Activated CD8-positive, alpha-beta memory T cell treated with anti-CD3 and anti-CD28 coated beads, Interleukin-2, amount 10 ng/mL, durations not matched to agents 7 days and 5 days (primary cell): ENCODE measurements at places on chromosomes 1 and 21.

DNA sequence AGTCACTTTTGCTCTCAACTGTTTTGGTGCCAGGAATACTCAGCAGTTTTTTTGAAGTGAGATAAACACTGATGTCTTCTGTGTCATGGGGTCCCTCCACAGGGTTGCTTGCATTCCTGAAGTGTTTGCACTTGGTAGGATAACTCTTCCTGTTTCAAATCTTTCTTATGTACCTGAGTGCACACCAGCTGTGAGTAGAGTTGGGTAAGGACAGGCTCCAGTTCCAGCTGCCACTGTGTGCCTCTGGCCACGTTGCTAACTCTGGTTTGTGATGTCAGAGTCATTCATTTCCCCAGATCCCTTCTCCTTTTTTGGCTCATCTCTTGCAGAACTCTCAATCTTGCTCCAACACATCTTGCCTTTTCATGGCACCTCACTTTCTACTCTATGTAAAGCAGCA lies 356.3 kb upstream of the B3GALT2 start:
- DNase-seq: no peak

DNA sequence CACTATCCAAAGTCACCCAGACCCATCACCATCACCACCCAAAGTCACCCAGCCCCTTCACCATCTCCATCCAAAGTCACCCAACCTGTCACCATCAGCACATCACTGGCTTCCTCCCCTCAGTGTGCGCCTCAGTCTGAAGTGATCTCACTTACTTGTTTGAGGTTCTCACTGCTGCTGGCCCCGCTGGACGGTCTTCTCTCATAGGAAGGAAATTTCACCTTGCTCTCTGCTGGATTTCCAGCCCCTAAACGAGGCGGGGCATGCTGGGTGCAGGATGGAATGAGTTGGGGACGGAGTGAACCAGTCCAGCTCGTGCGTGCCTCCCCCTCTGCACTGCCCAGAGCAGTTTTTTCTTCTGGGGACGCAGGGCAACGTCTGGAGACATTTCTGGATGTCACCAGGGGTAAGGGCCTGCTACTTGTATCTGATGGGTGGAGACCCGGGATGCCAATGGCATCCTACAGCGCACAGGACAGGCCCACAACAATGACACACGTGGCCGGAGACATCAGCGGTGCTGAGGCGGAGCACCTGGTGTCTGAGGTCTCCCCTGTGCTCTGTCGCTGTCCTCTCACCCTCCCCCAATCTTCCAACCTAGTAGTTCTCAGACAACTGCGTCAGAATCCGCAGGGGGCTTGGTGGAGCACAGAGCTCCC lies 38.6 kb downstream of the PDE9A start:
- DNase-seq: no peak

GRCh38 chr21:31931644-31932469 lies 59.0 kb downstream of the HUNK start:
- no peak for DNase-seq

- no peak for DNase-seq
Measured at GRCh38 chr1:7410156-7410555, 360.9 kb upstream of the VAMP3 start.

DNA sequence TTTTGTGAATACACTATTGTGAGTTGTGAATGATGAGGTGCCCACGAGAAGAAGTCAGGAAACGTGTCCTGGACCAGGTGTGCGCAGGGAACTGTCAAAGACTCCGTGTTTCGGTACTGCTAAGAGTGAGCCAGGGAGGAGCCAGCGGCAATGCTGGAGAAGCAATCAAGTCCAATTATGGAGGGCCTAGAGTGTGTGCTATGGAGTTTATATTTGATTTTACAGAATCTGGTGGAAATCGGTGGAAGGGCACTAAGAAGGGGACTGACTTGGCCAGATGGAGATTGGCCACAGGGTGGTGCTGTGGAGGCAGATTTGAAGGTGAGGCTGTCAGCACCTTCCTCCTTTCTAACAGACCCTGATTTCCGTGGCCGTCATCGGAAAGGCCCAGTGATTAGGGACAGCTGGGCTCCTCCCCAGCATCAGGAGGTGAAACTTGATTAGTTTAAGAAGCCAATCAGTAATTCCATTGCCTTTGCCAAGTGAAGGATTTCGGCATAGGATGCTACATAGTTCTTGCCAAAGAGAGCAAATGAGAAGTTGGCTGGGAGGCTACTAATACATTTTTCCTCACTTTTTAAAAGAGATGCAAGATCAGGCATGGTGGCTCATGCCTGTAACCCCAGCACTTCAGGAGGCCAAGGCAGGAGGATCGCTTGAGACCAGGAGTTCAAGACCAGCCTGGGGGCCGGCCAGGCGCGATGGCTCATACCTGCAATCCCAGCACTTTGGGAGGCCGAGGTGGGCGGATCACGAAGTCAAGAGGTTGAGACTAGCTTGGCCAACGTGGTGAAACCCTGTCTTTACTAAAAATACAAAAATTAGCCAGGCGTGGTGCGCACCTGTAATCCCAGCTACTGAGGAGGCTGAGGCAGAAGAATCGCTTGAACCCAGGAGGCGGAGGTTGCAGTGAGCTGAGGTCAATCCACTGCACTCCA lies 7.0 kb downstream of the PTCH2 start:
- DNase-seq: peak; percentile 94

DNA sequence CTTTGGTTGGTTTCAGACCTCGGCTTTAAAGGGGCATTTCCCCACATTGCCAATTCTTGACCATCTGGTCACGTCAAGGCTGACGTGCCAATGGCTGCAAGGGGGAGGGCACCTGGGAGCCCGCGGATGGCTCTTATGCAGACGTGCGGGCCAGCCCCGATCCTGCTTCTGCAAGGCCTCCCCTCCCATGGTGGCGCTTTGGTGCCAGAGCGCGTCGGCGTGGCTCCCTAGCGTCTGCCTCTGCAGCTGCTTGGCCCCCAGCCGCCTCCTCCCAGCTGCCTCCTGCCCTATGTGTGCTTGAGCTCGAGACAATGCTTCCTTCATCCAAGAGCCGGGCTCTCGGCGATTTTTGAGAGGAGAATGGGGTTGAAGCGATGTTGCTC lies 29.1 kb downstream of the SKI start:
- no peak for DNase-seq

GRCh38 chr1:77834771-77835334 lies 53.6 kb upstream of the NEXN start:
- no peak for DNase-seq
